ENCODE measurements at places on chromosomes 1 and 21.

GRCh38 chr1:201685485-201685884 is 143.5 kb upstream of the IPO9 start:
- H3K27ac ChIP-seq, result no peak overlapping the region
- DNase-seq, result no peak
- H3K4me1 ChIP-seq, result no peaks in the 10 kb centered on the region
- no peaks in the 10 kb centered on the region for H3K36me3 ChIP-seq
- H3K27me3 ChIP-seq, result peaks cover 10% of the 10 kb centered on the region
- no peak overlapping the region for H3K4me3 ChIP-seq

DNA sequence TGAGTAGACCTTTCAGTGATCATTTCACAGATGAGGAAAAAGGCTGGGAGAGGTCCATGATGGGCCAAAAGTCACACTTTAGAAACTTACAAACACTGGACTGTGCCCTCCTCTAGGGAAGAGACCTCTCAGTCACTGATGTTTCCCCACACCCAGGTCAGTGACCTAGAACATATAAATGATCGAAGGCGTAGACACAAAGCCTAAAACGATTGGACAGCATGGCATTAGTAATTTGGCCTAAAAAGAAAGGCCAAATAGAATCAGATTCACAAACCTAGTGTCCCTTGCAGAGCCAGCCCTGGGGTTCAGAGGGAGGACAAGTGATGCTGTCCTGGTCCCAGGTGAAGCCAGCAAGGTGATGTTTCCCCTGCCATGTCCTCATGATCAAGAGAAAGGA is 27.7 kb downstream of the TRABD2B start:
- DNase-seq, result no peak
- H3K27me3 ChIP-seq, result peaks cover 9% of the 10 kb centered on the region
- H3K36me3 ChIP-seq, result no peaks in the 10 kb centered on the region
- H3K4me1 ChIP-seq, result no peaks in the 10 kb centered on the region
- H3K4me3 ChIP-seq, result no peak overlapping the region

- no peak overlapping the region for H3K4me3 ChIP-seq
- H3K27ac ChIP-seq, result no peak overlapping the region
- no peak for DNase-seq
- peaks cover 18% of the 10 kb centered on the region for H3K27me3 ChIP-seq
These were observed 4.2 kb upstream of the SIPA1L2 start for GRCh38 chr1:232634096-232634495.

DNA sequence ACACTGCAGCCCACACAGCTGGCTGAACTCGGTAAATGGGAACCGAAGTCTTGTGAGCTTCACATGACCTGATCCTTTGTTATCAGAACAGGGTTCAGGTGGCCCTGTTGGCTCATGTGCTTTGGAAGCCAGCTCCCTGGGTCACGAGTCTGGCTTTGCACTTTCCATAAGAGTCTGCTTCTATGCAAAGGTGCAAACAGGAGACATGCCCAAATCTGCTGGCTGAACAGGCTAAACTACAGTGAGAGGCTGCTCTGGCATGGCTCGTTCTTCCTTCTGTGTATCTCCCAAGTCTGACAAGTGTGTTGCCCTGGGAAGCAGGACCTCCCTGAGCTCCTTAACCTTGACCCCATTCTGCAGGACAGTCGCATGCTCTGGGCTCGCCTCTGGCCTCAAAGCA is 549.6 kb downstream of the KIF26B start:
- no peaks in the 10 kb centered on the region for H3K36me3 ChIP-seq
- DNase-seq, result no peak
- H3K27me3 ChIP-seq, result no peaks in the 10 kb centered on the region
- H3K4me3 ChIP-seq, result no peak overlapping the region
- H3K27ac ChIP-seq, result no peak overlapping the region

DNA sequence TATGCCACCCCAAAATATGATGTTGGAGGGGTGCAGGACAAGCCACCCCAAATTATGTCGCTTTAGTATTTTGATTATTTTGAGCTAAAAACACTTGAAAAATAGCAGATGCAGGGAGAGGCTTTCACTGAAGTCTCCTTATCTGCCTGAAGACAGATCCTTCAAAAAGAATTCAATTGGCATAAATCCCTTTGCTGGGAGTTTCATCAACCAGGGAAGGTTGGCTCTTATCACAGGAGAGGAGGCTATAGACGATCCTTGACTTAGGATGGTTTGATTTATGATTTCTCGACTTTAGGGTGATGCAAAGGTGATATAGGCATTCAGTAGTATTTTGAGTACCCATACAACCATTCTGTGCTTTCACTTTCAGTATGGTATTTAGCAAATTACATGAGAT is 97.8 kb upstream of the CAMK1G start:
- no peaks in the 10 kb centered on the region for H3K36me3 ChIP-seq
- DNase-seq, result no peak
- H3K27me3 ChIP-seq, result no peaks in the 10 kb centered on the region

Data from activated B cell treated with CpG ODN at 0.5 μM for 24 hours (primary cell).